ENCODE measurements at places on chromosomes 5 and 9.

GRCh38 chr9:28120184-28120583, 546.9 kb upstream of the C9orf72 start:
- DNase-seq: no peak

DNA sequence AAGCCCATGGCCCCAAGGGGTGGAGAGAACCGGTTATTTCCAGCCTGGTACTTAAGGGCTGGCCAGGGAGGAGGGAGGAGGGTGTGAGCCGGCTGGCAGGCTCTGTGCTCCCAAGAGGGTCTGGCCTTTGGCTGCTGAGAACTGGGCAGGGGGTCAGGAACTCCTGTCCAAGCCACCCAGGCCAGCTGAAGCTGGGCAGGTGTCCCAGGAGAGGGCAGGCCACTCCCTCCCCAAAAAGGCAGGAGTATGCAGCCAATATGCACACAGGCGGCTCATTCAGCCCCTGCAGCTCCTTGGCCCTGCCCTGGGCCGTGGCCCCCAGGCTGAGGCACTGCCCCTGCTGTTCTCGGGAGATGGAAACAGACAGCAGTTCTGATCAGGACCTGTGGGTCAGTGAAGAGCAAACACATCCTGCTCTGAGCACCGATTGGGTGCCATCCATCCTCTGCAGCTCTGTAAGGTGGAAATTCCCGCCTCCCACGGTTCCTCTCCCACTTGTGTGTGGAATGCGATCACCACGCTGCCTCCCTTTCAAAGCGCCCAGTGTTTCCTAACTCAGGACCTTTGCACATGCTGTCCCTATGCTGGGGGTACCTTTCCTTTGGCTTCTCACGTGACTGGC, 17.1 kb upstream of the KIF12 start:
- no peak for DNase-seq

GRCh38 chr9:8713811-8714165, 914.2 kb upstream of the DMAC1 start:
- DNase-seq: no peak

GRCh38 chr5:79850941-79851340, 140.1 kb downstream of the MTX3 start:
- no peak for DNase-seq

- DNase-seq: no peak
Observed at GRCh38 chr9:109372246-109372645, 51.4 kb upstream of the EPB41L4B start.

- no peak for DNase-seq
Observed at GRCh38 chr5:21931116-21931515, 922.0 kb downstream of the CDH12 start.

- DNase-seq: no peak
Observed at GRCh38 chr9:81573415-81574321, 115.7 kb downstream of the TLE1 start.

GRCh38 chr9:35664531-35665470, at the start of gene ARHGEF39:
ARHGEF39 (minus strand) TSS chr9:35665195; CDS start chr9:35665169, 26 bp downstream.
- peak; percentile 41 for DNase-seq

DNA sequence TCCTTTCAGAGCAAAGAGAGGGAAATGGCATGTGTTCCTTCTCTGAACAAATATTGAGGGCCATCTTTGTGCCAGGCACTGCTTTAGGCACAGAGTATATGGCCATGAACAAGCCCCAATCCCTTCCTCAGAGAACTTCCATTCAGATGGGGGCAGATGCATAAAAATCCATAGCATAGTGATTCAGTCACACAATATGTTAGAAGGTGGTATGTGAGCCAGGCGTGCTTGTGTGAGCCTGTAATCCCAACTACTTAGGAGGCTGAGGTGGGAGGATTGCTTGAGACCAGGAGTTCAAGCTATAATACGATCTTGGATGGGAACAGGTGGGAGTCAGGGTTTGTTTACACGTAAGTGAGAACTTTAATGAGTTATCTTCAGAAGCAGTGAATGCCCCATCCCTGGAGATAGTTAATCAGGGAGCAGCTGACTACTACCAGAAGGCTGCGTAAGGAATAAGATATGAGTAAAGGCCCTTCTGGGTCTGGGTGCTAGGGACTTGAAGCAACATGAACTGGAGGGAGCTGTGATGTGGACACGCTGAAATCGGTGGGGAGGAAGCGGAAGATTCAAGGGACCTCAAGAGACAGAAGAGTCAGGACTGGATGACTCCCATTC, 27.1 kb downstream of the NANS start:
- no peak for DNase-seq

GRCh38 chr5:42840269-42840668, 28.6 kb upstream of the SELENOP start:
- no peak for DNase-seq

DNA sequence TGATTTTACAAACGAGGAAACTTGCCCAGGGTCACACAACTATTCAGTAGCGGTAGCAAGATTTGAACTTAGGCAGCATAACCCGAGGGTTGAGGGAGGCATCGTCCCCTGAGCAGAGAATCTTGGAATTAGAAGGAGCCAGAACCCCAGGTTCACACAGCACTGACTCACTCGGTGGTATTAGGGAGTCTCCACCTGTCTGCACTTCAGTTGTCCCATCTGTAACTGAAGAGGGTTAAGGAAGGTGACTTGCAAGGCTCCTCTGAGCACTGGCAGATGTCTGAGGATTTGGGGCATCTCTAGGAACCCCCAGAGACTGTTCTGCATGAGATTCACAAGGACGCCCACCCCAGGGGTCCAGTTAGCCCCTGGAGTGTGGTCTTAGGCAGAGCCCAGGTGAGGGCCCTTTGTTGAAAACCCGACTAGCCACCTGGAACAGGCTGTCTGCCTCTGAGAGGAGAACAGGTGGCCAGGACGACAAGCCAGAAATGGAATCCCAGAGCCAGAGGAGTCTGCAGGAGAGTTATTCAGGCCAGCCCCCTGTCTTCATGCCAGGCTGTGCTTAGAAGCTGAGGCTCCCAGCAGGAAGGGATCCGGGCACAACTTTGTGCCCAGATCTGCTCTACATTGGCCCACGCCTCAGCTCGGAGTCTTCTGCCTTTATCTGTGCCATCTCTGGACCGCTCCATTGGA, 50.0 kb upstream of the ORM1 start:
- no peak for DNase-seq

Measured in stimulated activated CD4-positive, alpha-beta T cell treated with anti-CD3 and anti-CD28 coated beads, TNF-alpha, amount 100 ng/mL, for 24 hours (primary cell).